ENCODE measurements at places on chromosomes 6 and 20.

- no peak for DNase-seq
These were observed 11.4 kb downstream of the PCMTD2 start for GRCh38 chr20:64266988-64267387.

GRCh38 chr6:126318797-126319196 lies 21.1 kb upstream of the CENPW start:
- no peak for DNase-seq

DNA sequence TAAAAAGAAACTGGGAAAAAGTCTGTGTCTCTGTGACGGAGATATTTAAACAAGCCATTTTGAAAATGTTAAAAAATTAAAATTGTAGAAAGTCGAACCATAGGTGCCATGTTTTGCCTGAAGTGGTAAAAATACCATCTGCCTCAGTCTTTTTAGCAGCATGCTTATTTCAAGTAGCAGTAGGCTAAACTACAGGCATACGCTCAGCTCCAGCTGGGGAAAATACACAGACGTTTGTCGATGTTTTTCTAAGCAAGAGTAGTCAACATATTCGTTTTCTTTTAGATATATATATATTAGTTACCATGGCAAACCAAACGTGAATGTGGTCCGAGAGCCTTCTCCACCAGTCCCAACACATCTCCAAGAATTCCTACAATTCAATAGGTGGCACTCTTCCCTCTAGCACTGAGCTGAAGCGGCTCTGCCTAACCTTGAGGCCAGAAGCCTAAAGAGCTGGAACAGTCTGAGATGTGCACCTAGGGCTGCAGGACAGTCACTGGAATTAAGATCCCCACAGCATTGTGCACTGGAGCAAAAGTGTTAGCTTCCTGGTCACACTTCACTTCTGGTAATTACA lies 70.2 kb upstream of the BEND3 start:
- no peak for DNase-seq

GRCh38 chr6:23951691-23952090 lies 174.3 kb upstream of the NRSN1 start:
- DNase-seq, result no peak

GRCh38 chr20:8658103-8658502 lies 410.8 kb upstream of the PLCB4 start:
- DNase-seq, result no peak

DNA sequence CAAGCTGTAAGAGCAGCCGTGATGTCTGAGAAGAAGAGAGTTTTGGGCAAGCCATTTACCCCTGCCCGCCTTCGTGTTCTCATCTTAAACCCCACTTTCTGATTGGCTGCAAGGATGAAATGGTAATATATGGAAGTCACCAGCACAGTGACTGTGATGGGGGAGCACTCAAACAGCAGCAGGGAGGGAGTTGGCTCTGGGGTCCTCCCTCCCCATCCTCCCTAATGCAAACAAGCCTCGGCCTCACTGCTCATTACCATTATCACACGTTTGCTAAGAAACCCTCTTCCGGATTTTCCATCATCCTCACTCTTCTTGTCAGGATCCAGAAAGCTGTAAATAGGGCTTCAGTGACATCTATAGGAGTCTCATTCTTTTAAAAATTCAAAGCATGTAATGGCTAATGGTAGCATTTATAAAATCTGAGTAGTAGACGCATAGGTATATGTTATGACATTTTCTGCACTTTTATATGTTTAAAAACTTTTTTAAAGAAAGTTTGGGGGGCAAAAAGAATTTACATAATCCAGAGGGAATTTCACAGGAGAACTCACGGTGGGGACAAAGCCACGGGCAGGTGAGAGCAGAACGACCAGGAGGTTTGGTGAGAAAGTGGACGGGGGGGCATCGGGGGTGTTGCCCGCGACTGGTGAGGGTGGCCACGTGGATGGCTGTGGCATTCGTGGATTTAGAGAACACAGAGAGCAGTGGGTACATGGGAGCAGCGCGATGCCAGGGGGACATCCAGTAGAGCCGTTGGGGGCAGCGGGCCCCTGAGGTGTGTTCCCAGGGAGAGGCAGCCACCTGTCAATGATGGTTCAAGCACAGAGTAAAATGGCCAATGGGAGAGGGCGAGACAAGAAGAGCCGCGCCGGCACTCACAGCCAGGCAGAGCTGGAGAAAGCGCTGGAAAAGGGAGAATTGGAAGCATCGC lies 29.6 kb downstream of the SUMO4 start:
- no peak for DNase-seq

DNA sequence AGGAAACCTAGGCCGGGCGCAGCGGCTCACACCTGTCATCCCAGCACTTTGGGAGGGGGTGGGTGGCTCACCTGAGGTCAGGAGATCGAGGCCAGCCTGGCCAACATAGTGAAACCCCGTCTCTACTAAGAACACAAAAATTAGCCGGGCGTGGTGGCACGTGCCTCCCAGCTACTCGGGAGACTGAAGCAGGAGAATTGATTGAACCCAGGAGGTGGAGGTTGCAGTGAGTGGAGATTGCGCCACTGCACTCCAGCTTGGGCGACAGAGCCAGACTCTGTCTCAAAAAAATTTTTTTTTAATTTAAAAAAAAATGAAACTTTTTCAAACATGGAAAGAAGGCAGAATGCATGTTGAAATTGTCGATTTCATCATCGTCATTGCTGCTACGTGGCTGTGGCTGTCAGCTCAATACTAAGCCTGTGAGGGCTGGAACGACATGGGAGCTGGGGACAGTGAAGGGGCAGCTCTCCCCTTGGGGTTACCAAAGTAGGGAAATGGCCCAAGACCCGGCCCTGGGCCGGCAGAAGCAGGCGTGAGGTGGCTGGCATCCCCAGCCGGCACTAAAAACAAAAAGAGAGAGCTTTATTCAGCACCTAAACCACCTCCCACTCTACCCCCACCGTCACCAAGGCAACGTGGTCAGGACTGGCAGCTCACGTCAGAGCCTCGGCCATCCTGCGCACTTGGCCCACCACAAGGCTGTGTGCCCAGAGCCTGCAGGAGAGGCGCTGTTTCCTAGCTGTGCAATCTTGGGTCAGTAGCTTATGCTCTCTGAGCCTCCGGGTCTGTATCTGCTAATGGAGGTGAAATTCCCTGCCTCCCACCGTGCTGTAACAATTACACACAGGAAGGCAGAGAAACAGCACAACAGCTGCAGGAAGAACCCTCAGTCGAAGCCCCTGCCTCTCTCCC lies 30.8 kb downstream of the AGPAT4 start:
- no peak for DNase-seq

DNA sequence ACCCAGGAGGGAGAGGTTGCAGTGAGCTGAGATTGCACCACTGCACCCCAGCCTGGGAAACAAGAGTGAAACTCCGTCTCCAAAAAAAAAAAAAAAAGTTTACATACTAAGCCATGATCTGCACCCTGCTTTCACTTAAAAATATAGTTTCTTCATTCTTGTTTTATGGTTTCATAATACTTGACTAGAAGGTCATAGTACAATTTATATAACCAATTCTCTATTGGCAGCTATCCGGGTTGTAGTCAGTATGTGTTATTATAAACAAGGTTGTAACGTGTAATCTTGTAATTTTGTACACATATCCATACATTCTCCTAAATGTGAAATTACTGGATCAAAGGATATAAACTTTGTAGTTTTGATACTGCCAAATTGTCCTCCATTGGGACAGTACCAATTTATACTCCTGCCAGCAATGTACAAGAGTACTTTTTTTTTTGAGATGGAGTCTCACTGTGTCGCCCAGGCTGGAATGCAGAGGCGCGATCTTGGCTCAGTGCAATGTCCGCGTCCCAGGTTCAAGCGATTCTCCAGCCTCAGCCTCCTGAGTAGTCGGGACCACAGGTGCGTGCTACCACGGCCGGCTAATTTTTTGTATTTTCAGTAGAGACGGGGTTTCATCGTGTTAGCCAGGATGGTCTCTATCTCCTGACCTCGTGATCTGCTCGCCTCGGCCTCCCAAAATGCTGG lies 144.8 kb downstream of the GJA10 start:
- no peak for DNase-seq

GRCh38 chr20:49400410-49400809 lies 82.1 kb downstream of the KCNB1 start:
- DNase-seq, result no peak

- DNase-seq, result no peak
These were observed 48.1 kb downstream of the SRC start for GRCh38 chr20:37393863-37394542.

- no peak for DNase-seq
These were observed 35.2 kb downstream of the NCR2 start for GRCh38 chr6:41370488-41371111.

DNA sequence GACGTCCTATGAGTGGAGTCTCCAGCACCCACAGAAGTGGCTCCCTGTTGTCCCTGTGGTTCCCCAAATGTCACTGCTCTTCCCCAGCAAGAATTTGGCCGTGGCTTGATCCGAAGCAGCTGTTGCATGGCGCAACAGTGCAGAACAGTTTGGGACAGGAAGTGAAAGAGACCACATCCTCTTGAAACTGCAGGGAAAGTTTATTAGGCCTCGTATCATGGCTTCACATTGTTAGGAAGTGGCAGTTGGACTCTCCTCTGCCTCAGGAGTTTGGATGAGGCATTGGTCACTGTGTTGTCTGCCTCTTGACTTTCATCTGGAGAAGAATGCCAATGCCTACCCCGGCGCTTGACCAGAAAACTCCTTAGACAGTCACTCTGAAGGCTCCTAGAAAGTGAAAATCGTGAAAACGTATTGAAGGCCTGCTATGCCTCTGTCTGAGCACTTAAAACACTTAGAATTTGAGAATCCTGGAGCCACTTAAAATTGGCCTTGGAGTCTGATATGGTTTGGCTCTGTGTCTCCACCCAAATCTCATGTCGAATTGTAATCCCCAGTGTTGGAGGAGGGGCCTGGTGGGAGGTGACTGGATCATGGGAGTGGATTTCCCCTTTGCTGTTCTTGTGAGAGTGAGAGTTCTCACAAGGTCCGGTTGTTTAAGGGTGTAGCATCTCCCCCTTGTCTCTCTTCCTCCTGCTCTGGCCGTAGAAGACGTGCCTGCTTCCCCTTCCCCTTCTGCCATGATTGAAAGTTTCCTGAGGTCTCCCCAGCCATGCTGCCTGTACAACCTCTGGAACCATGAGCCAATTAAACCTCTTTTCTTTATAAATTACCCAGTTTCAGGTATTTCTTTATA lies 334.9 kb upstream of the JARID2 start:
- DNase-seq, result no peak

DNA sequence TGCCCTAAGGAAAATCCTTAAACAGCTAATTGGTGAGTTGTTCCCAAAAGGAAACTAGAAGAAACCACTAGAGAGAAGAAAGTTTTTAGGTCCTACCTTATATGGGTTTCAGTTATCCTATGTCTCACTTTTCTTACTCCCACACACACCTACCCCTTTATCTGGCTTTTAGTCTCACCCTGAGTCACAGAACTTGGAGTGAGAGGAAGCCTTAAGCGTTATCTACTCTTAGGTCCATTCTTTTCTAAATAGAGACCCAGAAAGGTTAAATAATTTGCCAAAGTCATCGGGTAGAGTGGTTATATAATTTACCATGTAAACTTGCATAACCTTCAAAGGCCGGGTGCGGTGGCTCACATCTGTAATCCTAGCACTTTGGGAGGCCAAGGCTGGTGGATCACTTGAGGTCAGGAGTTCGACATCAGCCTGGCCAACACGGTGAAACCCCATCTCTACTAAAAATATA lies 4.3 kb upstream of the RPP21 start:
- DNase-seq, result no peak

GRCh38 chr20:62452475-62453095 lies 23.2 kb downstream of the GATA5 start:
- DNase-seq, result no peak

DNA sequence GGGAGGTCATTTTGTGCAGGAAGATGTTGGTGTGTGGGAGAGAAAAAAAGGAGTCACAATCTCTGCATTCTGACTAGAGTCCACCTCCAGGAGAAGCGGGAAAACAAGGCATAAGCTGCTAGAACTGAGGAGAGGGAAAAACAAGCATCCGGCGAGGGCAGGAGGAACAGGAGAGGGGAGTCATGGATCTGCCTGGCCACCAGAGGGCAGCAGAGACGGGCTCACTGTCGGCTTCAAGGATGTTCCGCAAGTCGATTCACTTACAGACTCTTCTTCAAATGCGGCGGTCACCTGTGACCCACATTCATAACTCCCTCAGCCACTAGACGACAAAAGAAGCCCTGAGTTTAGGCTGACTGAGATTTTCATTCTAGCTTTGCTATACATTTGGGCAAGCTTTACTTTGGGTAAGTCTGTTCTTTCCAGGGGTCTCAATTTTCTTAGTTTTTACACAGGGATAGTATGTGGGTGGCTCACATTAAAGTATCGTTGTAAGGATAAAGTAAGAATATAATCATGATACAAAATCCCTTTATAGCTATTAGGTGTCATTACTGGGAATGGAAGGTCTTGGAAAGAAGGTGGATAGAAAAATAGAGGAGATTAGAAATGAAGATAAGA lies 6.6 kb upstream of the BTNL2 start:
- peak; percentile 70 for DNase-seq

DNA sequence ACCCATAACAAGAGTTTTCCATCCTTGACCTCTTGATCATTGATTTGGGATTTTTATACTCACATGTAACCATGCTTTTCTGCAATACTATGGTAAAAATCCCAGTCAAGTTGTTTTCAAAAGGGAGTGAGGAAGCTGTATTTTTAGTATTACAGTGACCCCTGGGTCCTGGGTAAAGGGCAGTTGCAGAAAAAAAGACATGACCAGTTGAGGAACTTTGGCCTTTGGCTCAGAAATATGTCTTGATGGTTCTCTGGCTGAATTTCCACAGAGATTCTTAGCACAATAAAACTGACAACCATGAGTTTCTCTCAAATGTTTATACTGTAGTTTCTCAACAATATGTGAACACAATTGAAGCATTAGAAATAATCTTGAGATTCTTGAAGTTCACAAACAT lies 28.6 kb upstream of the PRL start:
- DNase-seq, result no peak

GRCh38 chr6:137727216-137727765 lies 139.8 kb upstream of the TNFAIP3 start:
- DNase-seq, result no peak
